GM04503 (cell line): ENCODE measurements at places on chromosomes 1 and 21.
A peak's percentile ranks its signal among the peaks of the same experiment; 100 is the strongest.

DNA sequence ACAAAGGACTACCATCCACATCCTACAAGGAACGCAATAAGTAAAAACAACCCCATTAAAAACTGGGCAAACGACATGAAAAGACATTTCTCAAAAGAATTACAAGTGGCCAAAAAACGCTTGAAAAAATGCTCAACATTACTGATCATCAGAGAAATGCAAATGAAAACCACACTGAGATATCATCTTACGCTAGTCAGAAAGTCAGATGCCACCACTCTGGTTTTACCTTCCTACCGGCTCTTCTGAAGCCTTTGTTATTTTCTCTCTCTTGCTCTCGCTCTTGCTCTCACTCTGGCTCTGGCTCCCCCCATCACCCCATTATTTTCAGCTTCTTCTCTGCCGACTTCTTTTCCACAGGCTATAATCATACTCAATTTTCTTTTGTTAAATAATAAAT, 38.8 kb downstream of the VPS45 start:
- no peak for DNase-seq

DNA sequence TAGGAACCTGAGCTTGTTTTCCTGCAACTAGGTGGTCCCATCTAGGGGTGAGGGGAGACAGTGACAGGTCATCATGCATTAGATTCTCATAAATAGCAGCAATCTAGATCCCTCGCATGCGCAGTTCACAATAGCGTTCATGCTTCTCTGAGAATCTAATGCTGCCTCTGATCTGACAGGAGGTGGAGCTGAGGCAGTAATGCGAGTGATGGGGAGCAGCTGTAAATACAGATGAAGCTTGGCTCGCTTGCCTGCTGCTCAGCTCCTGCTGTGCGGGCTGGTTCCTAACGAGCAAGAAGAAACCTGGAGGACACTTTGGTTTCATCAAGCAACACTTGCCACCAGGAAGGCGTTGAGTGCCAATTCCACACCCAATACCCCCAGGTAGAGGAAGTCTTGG, 95.1 kb upstream of the OLIG2 start:
- DNase-seq: no peak

GRCh38 chr21:32349333-32349944, 43.4 kb downstream of the URB1 start:
- DNase-seq: no peak

DNA sequence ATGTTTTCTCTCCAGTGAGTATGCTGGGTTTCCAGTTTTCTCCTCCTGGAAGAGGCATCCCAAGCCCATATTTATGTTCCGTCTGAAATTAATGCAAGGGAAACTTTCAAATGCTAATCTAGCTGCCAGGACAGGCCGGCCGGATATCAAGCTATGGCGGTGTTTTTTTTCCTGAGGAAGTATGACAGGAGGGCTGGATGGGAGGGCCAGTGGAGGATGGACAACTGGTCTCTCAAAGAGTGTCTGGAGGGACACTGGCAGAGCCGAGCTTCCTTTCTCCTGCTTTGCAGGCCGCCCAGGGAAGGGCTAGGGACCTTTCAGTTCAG, 212.7 kb downstream of the TRABD2B start:
- no peak for DNase-seq

- no peak for DNase-seq
Observed at GRCh38 chr1:56189946-56190805, 389.2 kb downstream of the PLPP3 start.

GRCh38 chr1:108708691-108709660, 3.7 kb upstream of the FNDC7 start:
- DNase-seq: no peak

- no peak for DNase-seq
Observed at GRCh38 chr1:246110343-246111219, 396.5 kb downstream of the SMYD3 start.

DNA sequence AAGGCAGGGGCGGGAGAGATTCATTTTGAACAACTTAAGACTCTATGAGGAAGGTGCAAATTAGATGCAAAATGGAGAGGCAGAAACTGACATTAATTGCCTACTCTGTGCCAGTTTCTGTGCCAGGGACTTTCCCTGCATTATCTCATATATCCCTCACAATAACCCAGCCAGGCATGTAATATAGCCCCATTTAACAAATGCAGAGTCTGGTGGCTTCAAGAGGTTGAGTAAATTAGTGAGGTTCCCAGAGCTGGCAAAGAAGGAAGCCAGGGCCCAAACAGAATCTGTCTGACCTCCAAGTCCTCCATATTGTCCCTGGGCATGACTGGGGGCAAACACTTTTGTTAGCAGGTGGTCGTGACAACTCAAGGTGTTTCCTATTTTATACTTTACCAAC, 199.8 kb downstream of the ASTN1 start:
- DNase-seq: no peak

- DNase-seq: no peak
Observed at GRCh38 chr1:36433102-36433501, 17.1 kb downstream of the OSCP1 start.

- no peak for DNase-seq
Observed at GRCh38 chr1:155093911-155094621, 15.4 kb downstream of the EFNA3 start.

DNA sequence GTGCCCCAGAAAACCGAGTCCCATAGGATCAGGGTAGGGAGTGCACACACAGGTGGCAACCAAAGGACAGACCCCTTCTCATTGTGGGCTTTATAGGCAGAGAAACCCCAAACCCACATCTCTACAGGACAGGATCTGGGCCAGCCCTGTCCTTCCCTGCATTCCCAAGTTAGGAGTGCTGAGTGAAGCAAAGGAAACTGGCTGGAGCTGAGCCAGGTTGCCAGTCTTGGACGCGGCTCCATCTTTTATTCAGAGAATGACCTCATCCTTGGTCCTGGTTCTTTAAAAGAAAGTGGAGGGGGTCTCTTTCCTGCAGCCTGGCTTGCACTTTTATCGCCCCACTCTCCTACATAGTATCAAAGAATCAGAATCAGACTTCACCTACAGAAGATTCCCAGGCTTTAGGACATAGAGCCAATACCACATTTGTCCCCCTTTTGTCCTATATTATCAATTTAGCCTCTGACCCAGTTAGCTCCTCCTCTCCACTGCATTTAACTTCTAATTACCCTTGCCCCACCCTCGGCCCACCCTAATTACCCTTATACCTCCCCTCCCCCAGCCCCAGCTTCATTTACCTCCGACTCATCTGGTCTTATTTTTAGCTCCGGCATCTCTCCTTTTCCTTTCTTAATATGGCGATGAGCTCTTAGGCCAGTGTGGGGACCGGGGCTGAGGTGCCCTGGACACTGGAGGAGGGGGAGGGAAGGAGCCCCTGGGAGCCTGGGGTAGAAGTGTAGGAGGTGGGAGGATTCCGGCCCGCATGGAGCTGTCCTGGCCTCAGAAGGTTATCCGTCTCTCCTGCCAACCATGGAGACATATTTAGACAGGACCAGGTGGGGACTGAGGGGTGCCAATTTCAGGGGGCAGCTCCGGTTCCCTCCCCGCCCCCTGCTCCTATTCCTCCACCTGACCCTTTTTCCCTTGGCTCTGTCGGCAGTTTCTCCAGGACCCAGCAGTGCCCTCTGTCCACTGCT, at the start of gene CASQ1:
Gene CASQ1 (plus strand): TSS at position 927 of the 977 bp plus-strand sequence. CDS start 177 bp downstream, outside the sequence.
- no peak for DNase-seq

GRCh38 chr1:47405697-47406096, 10.4 kb upstream of the FOXE3 start:
- no peak for DNase-seq

DNA sequence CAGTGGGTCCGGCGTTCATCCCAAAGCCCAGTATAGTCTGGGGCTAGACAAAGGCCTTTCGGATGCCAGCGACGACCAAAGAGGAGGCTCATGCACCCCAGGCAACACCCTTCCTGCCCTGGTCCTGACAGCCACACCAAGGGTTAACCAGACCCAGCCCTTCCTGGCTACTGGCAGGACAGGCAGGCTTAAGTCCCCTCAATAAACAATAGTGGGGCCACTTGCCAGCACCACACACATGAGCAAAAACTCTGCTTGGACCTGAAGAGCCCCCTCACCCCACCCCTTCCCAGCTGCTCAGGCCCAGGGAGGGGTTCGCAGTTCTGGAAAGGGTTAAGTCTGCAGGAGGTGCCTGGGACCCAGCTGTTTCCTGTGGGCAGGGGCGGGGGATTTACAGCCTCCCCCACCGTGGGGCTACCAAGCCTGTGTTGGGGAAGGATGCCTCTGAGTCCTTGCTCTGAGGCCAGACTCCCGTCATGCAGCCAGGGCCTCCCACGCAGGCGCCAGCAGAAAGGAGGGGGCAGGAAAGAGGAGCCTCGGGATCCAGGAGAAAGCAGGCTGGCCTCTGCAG, 18.2 kb downstream of the PHLDA3 start:
- no peak for DNase-seq

GRCh38 chr1:161427733-161428516, 60.2 kb upstream of the CFAP126 start:
- no peak for DNase-seq

GRCh38 chr1:43870306-43870705, 63.3 kb upstream of the ARTN start:
- DNase-seq: no peak

- no peak for DNase-seq
Observed at GRCh38 chr1:101075926-101076325, 50.3 kb upstream of the DPH5 start.

- no peak for DNase-seq
Observed at GRCh38 chr1:234144901-234145300, 228.4 kb upstream of the COA6 start.

DNA sequence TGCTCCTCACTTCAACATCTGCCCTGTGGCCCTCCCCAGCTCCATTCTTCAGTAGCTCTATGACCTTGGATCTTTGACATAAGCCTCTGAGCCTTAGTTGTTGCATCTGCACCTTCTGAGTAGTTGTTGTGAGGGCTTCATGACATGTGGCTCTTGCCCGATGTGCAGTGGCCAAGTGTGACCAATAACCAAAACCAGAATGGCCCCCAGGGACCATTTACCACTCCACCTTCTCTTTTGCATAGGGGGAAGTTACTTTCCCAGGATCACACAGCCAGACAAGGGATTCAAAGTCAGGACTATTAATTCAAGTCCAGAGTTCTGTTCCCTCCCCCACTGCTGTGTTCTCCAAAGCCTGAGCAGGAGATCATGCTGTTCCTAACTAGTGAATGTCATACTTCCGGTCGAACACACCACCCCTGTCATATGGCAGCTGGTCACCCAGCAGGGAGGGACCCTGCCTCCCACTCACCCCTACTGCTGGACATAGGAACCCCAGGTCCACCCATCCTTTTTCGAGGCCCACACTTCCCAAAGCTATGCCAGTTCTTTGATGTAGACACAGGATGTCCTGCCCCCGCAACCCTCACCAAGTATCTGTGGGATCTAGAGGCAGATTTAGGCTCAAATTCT, 4.0 kb downstream of the FGR start:
- no peak for DNase-seq

DNA sequence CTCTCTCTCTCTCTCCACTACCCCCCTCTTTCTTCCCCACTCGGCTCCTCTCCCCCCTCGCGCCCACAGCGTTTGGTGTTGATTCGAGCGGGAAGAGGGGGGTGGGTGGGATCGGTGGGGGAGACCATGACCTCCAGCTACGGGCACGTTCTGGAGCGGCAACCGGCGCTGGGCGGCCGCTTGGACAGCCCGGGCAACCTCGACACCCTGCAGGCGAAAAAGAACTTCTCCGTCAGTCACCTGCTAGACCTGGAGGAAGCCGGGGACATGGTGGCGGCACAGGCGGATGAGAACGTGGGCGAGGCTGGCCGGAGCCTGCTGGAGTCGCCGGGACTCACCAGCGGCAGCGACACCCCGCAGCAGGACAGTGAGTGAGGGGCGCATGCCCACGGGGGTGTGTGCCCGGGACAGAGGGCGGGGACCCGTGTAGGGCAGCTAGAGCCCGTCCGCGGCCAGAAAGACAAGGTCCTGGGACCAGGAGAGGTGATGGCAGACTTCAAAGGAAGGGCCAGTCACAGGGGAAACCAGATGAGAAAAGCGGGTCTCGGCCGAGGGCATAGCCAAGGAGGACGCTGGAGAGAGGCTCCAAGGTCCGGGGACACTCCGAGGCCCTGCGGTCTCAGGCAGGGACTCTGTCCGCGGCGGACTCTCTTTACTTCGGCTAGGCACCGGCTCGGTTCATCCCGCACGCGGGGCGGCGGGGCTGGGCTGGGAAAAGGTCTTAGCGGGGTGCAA, at the start of gene PRRX1:
Gene PRRX1 (plus strand): TSS at position 39 of the 735 bp plus-strand sequence. CDS start 88 bp downstream, at position 127.
- DNase-seq: no peak

GRCh38 chr1:31701091-31701736, 2.6 kb downstream of the COL16A1 start:
- peak; percentile 87 for DNase-seq

GRCh38 chr1:67651031-67651430, 34.0 kb upstream of the GADD45A start:
- DNase-seq: no peak

DNA sequence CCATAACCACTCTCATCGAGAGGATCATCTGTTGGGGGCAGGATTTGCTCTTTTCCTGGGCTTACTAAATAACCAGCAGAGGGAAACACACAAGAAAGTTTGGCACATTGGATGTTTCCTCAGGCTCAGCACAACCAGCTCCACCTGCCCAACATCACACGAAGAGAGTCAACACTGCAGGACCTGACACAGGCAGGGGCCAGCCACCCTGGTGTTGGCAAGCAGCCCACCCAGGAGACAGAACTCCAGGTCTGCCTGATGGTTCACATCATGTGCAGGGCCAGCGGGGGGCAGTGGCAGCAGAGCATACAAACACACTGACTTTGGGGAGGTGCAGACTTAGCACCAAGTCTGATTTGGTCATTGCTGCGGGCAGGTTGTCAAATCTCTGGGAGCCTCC, 182.3 kb upstream of the GALNT2 start:
- DNase-seq: no peak

- peak; percentile 3 for DNase-seq
Observed at GRCh38 chr1:106276871-106277270, 779.6 kb upstream of the PRMT6 start.

GRCh38 chr1:57854436-57854835, 430.6 kb upstream of the DAB1 start:
- no peak for DNase-seq

- DNase-seq: no peak
Observed at GRCh38 chr1:30324251-30325084, 398.9 kb downstream of the MATN1 start.

GRCh38 chr1:178774263-178774662, 49.2 kb downstream of the RALGPS2 start:
- no peak for DNase-seq

DNA sequence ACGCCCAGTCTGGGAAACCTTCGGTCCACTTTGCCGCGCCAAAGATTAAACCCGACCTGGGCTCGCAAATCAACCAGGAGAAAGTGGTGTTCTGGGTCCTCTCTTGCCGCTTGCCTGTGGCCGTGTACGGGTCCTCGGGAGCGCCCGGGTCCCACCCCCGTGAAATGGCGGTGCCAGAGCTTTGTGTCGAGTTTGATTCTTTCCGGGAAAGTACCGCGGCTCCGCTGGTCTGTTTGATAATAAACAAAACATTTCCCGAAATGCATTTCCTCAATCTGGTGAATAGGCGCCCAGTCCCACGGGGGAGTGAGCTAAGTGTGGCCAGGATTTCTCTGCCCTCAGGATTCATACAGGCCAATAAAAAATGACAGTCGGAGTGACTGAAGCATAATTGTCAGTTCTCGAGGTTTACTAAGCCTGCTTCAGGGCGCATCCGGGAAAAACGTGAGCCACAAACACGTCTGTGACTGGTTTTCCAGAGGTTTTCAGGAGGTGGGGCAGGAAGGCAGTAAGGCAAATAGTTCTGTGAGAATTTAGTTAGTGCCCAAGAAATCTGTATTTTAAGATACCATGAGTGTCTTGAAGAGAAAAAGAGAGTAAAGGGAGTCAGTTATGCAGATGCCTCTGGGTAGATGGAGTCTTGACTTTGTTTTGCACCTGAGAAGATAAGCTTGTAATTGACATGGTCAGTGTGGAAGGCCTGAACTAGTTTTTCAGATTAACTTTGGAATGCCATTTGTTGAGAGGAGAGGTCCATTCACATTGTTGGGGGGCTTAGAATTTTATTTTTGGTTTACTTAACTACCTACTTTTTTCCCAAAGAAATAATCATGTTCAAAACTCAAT, 675 bp downstream of the IFNAR1 start:
- DNase-seq: peak; percentile 58
